Lung (tissue), 17 donors: ENCODE measurements at places on chromosomes 11 and 22. TPM values are rescaled to one million over a fixed set of nuclear protein-coding genes. Genes with fewer than 3 reads are reported as not detected.
A peak's percentile ranks its signal among the peaks of the same experiment; 100 is the strongest.

The C11orf65 gene
- total RNA-seq = 0.49 TPM

The BARX2 gene
- total RNA-seq = 1.1 TPM

The RAB38 gene
- 9.0 TPM for total RNA-seq

The SYNGR1 gene
- total RNA-seq = 13.3 TPM

DNA sequence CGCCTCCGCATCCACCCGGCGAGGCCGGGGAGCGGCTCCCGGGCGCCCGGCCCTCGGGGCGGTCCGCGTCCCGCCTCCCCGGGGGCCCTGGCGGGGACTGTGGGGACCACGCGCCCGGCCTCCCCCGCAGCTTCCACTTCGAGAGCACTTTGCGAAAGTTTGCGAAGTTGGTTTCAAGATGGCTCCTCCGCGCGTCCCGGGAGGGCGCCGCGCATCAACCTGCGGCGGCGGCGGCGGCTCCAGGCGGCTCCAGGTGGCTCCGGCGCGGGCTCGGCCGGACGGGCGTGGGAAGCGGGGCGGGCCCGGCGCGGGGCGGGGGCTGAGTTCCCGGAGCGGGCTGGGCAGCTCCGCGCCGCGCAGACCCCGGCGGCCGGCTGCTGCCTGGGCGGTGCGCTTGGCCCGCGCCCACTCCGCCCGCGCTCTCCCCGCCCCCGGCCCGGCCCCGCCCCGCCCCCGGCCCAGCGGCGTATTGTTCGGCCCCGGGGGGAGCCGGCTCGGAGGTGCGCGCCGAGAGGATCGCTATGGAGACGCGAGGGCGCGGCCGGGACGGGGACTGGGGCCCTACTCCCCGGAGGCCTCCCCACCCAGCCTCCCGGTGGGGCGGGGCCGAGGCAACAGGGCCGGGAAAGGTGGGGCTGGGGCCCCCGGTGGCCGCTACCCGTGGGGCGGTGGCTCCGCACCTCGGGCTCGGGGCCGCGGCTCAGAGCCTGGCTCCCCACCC, at the start of gene CELSR1:
Gene CELSR1 (minus strand): TSS at position 396 of the 721 bp plus-strand sequence. CDS start 450 bp downstream, outside the sequence.
- DNase-seq = peak; percentile 63

- no peak for DNase-seq
Observed at GRCh38 chr11:21110415-21110814, 441.0 kb downstream of the NELL1 start.

DNA sequence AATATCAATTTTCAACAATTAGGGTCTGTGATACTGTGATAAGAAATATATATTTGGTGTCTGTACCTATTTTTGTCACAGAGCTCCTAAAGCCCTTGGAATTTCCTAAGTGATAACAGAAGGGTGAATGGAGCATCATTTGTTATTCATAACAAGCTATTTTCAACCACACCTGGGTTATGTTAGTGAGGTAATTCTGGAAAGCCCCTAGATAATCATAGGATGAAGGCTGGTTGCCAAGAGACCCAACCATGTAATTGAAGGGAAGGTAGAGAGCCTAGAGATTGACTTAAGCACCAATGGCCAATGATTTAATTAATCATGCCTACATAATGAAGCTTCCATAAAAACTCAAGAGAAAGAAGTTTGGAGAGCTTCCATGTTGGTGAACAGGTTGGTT, 109.4 kb downstream of the KIF18A start:
- DNase-seq = no peak

- DNase-seq = no peak
Observed at GRCh38 chr22:30004694-30005093, 75.6 kb upstream of the HORMAD2 start.

DNA sequence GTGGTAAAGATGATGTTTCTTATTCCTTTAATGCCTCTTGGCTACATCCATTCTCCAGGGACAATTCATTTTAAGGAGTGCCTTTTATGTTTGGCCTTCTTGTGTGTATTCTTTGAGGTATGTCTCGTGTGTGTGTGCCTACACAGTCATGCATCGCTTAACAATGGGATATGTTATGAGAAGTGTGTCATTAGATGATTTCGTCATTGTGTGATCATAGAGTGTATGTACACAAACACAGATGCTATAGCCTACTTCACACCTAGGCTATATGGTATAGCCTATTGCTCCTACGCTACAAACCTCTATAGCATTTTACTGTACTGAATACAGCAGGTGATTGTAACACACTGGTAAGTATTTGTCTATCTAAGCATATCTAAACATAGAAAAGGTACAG, 23.0 kb downstream of the ZNF202 start:
- no peak for DNase-seq

GRCh38 chr11:119641983-119642745, 86.8 kb downstream of the NECTIN1 start:
- no peak for DNase-seq
